Lower leg skin (tissue), 4 donors: ENCODE measurements at places on chromosomes 1 and 21.

DNA sequence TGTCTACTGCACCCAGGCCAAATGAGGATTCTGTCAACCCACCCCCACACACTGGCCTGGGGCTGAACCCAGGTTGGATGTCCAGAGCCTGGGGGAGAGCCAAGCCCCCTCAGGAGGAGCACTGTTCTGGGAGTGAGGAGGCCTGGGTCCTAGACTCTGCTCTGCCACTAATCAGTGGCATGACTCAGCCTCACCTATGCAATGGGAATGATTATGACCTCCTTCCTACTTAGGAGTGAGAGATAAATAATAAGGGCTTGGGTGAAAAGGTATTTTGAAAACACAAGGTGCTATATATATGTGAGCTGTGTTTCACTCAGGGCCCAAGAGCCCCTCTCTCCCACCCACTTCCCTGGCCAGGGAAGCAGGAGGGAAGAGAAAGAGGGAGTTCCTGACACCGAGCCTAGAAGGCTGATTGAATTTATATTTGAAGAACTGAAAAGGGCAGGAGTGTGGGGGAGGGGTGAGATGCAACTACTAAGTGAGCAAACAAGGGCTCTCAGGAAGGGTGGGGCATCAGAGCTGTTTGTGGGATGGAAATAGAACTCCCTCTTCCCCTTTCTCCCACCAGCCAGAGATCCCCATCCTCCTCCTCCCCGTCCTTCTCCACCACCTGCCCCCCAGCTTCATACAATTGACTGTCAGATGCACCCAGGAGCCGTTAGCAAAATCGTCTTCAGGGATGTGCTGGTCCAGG is 8.2 kb downstream of the IGSF9 start:
- no peak for DNase-seq

DNA sequence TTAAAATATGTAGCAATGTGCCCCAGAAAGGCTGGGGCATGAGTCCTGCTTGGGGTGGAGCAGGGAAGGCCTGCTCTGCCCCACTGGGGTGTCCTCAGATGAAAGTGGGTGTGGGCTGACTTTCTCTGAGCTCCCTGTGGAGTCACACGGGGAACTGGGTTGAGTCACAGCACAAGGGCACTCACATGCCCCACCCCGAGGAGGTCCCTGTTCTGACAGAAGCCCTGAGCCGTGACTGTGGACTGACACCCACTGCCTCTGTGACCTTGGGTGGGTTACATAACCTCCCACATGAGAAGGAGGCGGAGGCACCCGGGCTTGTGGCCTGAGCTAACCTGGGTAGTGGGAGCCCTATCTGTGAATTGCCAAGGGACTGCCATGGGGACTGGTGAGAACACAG is 52.5 kb upstream of the TINAGL1 start:
- DNase-seq = peak; percentile 54

DNA sequence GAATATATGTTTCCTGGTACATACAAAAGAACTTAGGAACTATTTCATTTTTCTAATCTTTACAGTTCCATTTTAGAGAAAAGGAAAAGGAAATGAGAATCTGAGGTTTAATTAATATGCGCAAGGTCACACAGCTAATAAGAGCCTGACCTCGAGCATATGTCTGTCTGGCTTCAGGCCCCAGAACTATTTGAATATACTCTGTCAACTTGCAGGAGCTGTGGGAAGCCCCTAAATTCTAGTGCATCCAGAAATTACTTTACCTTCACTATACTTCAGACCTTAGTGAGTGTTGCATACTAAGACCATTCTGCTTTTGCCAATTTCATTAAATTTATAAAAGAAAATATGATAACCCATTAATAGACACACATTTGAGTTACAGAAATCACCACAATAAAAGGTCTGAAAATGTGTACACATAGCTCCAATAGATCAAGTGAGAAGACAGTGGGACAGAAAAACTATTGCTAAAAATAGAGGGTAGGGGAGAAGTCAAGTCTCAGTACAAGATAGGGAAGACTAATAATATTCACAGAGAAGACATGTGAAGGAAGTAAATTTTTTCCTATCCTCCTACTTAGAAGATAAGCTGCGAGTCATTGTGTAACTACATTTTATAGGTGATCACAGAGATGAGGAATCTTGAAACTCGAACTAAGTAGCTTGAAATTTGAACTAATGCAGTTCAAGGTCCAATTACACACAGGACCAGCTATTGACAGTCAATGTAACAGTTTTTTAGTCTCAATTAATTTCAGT is 3.8 kb downstream of the RGS13 start:
- DNase-seq = no peak

- DNase-seq = no peak
Measured at GRCh38 chr1:110542725-110543124, 23.8 kb upstream of the KCNA10 start.

GRCh38 chr1:25006770-25007169 is 76.7 kb upstream of the RUNX3 start:
- DNase-seq = no peak

DNA sequence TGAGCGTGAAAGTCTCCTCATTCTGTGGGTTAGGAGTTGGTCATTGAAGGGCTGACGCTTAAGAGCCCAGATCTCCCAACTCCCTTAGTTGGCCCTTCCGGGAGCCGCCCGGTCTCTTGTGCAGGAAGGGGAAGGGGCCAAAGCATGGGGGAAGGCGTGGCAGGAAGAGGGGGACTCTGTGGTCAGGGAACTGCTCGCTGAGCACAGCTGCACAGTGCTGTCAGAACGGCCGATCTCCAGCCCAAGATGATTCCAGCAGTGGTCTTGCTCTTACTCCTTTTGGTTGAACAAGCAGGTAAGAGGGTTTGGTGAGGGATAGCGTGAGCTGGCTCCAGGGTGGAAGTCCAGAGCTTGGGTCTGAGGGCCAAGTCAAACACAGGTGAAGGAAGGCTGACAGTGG is at the start of gene FCER1G:
TSS of gene FCER1G (plus strand) at position 220 of the 400 bp plus-strand sequence. CDS start at position 247, 27 bp downstream.
- peak; percentile 90 for DNase-seq

DNA sequence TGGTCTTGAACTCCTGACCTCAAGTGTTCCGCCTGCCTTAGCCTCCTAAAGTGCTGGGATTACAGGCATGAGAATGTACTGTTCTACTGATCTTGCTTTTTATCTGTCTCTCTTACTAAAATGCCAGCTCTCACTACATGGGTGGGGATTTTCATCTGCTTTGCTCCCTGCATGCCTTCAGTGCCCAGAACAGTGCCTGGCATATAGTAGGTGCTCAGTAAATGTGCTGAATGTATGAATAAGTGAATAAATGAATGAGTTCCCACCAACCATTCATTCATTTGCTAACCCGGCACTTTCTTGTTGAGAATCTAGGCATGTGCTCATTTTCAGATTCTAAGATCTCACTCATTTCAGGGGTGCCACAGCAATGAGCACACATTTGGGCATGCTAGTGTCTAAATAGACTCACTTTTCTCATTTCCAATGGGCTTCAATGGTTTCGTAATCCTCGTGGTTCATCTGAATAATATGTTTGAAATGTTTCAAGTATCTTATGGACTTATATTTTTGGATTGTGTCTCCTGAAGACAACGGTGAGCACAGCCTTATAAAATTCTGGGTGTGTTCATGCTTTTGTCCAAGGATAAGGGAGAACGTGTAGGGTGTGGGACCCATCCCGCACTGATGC is 7.6 kb downstream of the DHRS3 start:
- no peak for DNase-seq

DNA sequence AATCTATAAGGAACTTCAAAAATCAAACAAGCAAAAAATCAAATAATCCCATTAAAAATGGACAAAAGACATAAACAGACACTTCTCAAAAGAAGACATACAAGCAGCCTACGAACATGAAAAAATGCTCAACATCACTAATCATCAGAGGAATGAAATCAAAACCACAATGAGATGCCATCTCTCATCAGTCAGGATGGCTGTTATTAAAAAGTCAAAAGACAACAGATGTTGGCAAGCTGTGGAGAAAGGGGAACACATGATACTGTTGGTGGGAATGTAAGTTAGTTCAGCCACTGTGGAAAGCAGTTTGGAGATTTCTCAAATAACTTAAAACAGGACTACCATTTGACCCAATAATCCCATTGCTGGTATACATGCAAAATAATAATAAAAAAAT is 226.4 kb downstream of the S1PR1 start:
- DNase-seq = no peak

DNA sequence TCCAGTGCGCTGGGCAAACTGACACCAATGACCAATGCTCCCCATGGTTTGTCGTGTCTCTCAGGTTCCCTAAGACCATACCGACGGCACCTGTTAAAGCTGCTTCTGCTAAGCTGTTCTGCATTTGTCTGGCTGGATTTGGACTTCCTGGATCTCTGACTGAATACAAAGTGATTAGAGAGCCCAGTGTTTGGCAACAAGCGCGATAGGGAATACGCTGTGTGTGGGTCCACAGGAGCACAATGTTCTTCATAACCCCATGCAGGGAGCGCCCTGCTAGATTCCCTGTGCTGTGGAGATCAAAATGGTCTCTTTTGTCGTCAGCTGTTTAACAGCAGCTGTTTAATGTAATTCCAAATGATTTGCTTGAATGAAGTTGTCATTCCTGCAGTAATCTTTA is 26.0 kb upstream of the ESRRG start:
- DNase-seq = no peak

DNA sequence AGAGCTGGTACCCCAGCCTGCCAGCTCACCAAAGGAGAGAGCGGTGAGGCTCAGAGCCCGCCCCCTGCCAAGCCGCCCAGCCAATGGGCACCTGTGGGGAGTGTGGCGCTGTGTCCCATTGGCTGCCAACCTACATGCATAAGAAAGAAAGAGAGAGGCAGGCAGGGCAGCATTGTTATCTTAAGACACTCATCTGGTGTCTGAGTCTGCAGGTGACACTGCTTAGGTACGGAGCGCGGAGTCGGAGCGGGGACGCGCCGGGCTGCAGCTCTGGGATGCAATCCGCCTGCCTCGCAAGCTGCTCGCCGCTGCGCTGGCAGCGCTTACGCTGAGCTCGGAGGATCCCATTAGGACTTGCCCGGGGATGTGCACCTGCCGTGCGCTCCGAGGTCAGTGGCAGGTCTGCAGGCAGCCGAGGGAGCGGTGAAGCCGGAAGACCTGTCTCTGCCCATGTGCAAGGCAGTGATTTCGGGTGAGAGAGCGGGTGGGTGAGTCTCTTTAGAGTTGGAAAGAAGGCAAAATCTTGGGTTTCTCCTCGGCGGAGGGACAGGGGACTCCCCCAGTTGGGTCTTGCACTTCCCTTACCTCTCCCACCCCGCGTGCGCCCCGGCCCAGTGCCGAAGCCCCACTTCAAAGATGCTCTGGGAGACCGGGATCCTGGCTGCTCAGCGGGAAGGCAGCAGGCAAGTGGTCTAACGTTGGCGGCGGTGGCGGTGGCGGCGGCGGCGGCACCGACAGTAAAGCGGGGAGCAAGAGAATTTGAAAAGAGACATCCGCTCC is at the start of gene BRINP2:
TSS of gene BRINP2 (plus strand) at position 203 of the 780 bp plus-strand sequence. CDS start 58,919 bp downstream, outside the sequence.
- DNase-seq = no peak

- DNase-seq = no peak
Measured at GRCh38 chr1:183996396-183996795, 41.1 kb downstream of the COLGALT2 start.

GRCh38 chr1:29124366-29125236 is 898 bp upstream of the TMEM200B start:
- peak; percentile 96 for DNase-seq
